ENCODE measurements at places on chromosomes 3 and 15.

GRCh38 chr15:83108266-83109219 is 1.1 kb downstream of the TM6SF1 start:
- peak; percentile 57 for DNase-seq

GRCh38 chr15:31483986-31484951 is 157.6 kb downstream of the KLF13 start:
- DNase-seq, result peak; percentile 68

GRCh38 chr3:106013971-106014370 is 145.2 kb upstream of the CBLB start:
- DNase-seq, result no peak

- DNase-seq, result no peak
These were observed 36.8 kb upstream of the VGLL4 start for GRCh38 chr3:11680509-11680908.

DNA sequence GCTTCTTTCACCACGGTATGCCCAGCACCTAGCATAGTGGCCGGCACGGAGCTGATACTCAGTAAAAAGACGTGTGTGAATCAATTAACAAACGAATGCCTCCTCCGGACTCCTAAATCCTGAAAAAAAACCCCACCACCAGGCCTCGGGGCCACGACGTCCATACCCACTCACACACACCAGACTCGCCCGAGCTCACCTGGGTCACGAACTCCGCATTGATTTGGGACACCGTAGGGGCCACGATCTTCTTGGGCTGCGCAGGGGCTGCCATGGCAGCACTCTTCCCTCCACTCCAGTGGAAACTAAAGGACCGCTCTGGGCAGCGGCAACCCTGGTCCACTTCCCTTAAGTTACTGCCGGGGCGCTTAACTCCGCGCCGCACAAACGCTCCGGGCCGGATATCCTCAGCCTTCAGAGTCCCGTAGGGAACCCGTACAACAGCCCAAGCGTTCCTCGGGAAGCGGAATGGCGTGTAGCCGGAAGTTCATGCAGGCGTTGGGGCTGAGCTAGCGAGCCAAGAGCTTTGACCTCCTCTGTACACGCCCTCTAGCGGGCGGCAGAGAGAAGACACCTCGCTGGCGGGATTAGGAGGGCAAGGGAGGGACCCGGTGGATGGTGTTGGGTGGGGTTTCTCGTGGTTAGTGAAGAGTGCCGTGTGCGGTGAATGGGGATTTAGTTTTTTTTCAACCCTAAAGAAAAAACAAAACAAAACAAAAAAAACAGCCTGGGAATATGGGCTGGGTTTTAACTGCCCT is at the start of gene AQR:
TSS of gene AQR (minus strand) at position 403 of the 758 bp plus-strand sequence. CDS start at position 274, 129 bp downstream.
- DNase-seq, result peak; percentile 92

DNA sequence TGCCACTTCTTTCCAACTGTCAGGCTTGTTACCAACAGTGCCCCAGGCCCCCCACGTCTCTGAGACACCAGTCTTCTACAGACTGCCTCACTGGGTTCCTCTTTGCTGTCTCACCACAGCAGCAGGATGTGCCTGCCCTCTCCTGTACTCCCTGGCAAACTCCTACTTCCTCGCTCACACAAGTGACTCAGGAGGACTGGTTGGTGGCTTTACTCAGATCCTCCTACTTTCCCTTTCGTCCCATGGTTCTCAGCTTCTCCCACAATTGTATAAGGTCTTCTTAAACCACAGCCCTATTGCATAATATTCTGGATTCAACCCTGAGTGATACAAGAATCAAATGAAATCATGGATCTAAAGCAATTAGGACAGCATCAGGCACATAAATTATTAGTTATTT is 246.6 kb upstream of the PROK2 start:
- DNase-seq, result no peak

DNA sequence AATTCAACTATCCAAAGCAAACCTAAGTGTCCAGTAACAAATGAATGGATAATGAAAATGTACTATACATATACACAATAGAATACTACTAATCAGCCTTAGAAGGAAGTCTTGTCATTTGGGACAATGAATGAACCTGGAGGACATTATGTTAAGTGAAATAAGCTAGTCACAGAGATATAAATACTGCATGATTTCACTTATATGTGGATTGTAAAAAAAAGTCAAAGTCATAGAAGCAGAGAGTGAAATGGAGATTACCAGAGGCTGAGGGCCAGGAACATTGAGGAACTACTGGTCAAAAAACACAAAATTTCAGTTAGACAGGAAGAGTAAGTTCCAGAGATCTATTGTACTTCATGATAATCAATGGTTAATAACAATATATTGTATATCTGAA is 33.6 kb downstream of the MYO5A start:
- no peak for DNase-seq

DNA sequence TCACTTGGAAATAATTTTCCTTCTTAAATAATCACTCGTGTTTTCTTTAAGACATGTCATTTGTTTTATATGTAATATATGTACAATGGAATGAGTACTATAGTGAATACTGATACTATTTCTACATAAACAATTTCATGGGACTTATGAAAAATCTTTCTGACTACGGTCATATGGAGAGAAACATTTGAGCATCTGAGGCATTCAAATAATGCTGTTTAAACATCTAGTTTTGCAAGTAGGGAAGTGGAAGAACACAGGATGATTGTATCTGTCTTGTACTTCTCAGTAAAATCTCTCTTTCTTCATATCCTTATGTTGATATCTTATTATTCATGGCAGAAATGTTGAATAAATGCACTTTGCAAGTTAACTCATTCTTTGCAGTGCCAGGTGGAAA is 599.5 kb upstream of the KCNMB2 start:
- DNase-seq, result no peak

- DNase-seq, result no peak
These were observed 274.2 kb downstream of the LRTM1 start for GRCh38 chr3:54653456-54654195.

DNA sequence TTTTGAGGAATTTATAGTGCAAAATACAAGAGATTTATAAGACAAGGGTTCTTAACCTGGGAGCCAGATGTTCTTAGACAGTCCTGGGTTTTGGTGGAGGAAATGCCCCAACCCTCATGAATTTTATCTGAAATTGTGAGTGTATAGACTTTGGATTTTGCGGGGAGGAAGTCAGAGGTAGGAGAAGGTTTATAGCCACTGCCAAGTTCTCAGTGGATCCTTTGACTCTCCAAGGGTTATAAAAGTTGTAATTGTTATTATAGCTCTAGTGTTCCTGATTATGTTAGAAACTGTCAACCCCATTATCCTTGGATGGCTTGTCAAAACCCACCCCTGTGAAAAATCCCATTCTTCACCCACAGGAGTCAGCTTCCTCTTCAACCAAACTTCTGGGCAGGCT is 183.6 kb downstream of the LRTM1 start:
- no peak for DNase-seq

- no peak for DNase-seq
These were observed 615.8 kb upstream of the ZNF385D start for GRCh38 chr3:22366781-22367180.

DNA sequence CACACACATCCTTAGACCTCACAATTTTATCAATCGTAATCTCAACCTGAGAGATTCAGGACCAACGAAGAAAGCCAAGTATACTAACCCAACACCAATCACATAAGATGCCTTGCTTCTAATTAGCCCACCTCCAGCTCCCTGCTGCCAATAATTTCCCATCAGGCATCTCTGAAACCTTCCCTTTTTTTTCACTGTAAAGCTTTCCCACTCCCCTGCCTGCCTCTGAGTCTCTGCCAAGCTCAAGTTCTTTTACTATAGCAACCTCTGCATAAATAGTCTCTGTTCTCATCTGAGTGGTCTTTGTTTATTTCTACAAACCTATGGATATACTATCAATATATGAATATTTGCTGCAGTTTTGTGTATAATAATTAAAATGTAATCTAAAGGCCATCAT is 86.5 kb downstream of the PIK3CB start:
- no peak for DNase-seq

DNA sequence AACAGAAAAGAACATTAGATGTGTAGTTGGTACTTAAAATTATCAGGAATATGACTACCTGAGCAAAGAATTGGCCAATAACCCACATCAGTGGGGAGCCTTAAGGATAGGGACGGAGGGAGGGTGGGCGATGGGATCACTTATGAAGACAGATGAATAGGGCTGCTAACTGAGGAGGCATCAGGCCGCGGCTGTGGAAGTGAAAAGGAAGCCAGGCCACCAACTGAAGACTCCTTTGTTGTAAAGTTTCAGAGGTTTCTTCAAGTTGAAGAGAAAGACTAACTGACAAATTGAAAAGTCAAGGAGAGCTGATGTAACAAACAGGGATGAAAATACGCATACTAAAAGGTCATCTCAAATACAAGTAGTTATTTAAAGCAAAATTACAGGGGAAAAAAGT is 135.6 kb upstream of the BHLHE40 start:
- no peak for DNase-seq

- no peak for DNase-seq
These were observed 138.9 kb downstream of the EPHA3 start for GRCh38 chr3:89246326-89246725.

GRCh38 chr15:63250312-63250965 is 27.0 kb upstream of the APH1B start:
- DNase-seq, result no peak

- DNase-seq, result no peak
These were observed 176.6 kb downstream of the VGLL3 start for GRCh38 chr3:86814321-86814720.

- no peak for DNase-seq
These were observed 179.7 kb upstream of the NDN start for GRCh38 chr15:23866832-23867231.

GRCh38 chr3:86930831-86931230 is 60.1 kb downstream of the VGLL3 start:
- DNase-seq, result no peak

DNA sequence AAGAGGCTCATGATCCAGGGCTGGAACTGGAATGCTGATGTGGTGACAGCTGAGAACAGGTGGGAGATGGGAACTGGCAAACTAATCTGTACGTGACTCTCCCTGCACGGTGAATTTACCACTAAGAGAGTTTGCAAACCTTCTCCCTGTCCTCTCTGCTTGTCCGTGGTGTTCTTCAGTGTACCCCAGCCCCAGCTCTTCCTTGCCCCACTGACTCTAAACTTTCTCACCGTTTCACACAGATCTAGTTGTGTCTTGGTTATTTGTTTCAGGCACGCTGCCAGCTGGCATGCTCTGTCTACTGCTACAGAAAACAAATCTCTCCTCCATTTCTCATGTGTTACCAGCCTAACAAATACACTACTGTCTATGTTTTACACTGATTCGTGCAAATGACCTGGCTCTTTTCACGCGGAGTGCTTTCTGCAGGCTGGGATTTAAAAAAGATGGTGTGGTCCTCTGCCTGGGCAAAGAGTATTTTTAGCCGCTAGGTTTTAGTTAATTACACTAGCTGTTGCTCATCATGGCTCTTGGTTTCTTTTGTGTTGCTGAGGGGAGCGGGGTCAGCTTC is 192.7 kb upstream of the LRIG1 start:
- no peak for DNase-seq

- DNase-seq, result no peak
These were observed 84.5 kb upstream of the ATP10A start for GRCh38 chr15:25947323-25948314.

DNA sequence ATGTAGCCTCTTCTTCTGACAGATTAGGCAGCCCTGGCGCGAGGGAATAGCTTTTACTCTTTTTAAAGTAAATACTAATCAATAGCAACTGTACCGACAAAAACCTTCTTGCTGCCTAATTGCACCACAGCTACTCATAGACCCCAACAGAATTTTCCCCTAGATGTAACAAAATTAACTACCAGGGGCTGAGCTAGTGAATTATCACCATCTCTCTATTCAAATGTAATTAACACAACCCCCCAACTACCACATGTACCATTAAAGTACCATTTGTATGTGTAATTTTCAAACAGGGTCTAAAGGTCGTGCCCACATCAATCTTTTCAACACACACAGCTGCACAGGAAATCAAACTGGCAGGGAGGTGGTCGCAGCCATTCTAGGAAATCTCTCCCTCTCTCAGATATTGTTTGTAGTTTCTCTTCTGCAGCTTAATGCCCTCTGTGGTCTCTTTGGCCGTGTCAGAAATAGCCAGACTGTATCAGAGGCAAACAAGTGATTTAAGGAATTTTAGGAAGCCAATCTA is 322.9 kb downstream of the RORA start:
- no peak for DNase-seq

GRCh38 chr15:73712107-73712506 is 27.9 kb downstream of the CD276 start:
- no peak for DNase-seq

- no peak for DNase-seq
These were observed 25.2 kb downstream of the PAQR5 start for GRCh38 chr15:69323893-69324430.

GRCh38 chr15:100781061-100781960 is 98.3 kb upstream of the ALDH1A3 start:
- DNase-seq, result peak; percentile 28

DNA sequence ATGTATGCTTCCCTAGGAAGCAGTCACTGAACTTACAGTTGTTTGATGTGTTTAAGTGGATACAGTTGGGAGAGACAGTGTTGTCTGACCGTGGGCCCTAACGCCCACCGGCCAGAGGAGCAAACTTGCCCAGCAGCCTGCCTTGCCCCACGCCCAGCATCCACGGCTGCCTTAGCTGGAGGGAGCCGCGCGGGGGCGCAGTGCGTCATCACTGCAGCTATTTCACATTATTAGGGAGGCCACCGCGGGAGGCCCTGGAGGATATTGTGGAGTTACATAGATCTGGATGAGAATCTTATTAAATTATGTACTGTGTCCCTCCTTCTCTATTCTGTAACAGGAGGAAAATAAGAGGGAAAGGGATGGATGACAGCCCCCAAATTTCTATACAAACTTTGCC is 267.2 kb downstream of the GABRG3 start:
- no peak for DNase-seq

DNA sequence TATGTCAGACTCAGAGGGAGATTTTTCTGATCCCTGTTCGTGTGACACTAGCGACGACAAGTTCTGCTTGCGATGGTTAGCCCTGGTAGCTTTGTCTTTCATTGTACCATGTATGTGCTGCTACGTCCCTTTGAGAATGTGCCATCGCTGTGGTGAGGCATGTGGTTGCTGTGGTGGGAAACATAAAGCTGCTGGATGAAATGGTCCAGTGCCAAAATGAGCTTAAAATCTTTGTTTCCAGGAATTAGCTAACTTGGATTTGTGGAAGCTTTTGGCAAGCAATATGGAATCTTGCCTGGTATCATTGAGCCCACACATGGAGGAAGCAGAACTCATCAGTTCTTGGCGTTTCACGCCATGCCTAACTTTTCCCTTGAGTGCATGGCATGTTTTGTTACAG is 98.8 kb downstream of the SPRED1 start:
- no peak for DNase-seq

GRCh38 chr3:141659821-141660613 is 78.1 kb upstream of the RNF7 start:
- DNase-seq, result peak; percentile 61

DNA sequence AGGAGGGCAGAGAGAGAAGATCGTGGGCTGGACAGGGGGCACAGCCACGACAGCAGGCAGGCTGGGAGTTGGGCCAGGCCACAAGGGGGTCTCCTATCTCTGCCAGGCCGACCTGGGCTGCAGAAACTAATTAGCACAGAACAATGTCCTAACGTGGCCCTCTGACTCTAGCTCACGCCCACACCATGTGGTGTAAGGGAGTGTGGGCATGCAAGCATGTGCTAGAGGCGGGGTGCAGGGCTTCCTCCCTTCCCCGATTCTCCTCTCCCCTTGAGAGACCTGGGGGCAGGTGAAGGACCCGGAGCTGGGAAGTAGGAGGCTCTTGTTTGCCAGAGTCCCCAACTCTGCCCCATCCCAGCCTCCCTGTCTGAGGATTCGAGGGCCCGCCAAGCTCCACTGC is 65.5 kb downstream of the LINGO1 start:
- DNase-seq, result no peak

- no peak for DNase-seq
These were observed 389.8 kb downstream of the TBC1D5 start for GRCh38 chr3:17352620-17353019.

All from activated CD8-positive, alpha-beta memory T cell treated with anti-CD3 and anti-CD28 coated beads, Interleukin-2, amount 50 U/mL, for 48 hours (primary cell).